ENCODE measurements at places on chromosomes 3 and 15.

GRCh38 chr3:50372349-50372748 lies 13.0 kb upstream of the TMEM115 start:
- DNase-seq = no peak

GRCh38 chr15:65888981-65889380 lies 19.7 kb downstream of the RAB11A start:
- DNase-seq = no peak

GRCh38 chr3:45064512-45065372 lies 38.6 kb downstream of the CLEC3B start:
- no peak for DNase-seq

DNA sequence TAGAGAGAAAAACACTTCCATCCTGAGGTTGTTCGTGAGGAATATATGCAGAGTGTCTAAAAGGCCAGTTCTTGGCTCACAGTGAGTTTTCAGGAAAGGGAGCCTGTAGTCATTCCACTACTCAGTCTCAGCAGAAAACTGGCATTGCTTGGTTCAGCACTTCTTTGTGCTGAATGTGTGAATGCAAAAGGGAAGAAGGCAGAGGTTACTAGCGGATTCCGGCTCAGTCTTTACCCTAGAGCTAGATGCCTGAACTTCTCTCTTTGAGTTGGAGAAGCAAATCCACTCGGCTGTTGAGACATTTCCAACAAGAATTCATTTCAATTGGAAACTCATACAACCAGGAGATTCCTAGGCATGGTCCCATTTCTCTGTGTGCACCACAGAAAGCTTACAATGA lies 23.1 kb upstream of the FRMD4B start:
- no peak for DNase-seq

DNA sequence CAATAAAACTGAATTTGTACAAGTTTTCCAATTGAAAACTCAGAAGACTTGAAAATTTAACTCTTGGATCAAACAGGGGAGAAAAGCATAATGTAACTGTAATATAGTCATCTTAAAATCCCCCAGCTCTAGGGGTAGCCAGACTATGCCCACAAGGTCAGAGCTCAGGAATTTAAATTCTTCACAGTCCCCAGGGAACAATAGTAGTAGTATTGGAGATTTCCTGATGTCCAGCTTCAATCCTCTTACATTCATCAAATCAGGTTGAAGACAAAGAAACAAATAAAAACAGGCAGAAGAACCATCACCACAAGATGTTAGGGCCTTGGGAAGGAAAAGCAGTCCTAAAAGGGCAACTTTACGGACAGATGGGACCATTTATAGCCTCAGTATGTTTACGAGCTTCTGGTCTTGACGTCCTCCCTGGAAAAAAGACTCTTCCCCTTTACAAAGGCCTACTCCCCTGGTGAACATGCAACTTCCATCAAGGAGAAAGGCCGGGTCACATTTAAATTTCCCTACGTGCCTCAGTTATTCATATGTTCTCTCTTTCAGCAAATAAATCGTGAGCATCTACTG lies 96.8 kb downstream of the PLCH1 start:
- no peak for DNase-seq

DNA sequence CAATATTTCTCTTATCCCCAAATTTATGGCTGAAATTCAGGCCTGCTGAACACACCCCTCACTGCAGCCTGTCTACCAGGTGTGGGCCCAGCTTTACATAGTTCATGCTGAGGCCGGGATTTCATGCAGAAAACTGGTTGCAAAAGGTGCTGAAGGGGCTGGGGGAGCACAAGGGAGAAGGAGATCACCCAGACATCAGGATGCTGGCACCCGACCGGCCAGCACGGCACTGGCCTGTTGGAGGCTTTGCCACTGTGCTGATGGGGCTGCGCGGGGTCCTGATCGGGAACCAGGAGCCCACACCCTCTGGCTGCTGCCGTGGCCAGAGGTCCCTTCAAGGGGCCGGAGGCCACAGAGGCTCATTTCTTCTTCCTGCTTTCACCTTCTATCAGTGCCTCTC lies 177.9 kb upstream of the C2CD4B start:
- no peak for DNase-seq

DNA sequence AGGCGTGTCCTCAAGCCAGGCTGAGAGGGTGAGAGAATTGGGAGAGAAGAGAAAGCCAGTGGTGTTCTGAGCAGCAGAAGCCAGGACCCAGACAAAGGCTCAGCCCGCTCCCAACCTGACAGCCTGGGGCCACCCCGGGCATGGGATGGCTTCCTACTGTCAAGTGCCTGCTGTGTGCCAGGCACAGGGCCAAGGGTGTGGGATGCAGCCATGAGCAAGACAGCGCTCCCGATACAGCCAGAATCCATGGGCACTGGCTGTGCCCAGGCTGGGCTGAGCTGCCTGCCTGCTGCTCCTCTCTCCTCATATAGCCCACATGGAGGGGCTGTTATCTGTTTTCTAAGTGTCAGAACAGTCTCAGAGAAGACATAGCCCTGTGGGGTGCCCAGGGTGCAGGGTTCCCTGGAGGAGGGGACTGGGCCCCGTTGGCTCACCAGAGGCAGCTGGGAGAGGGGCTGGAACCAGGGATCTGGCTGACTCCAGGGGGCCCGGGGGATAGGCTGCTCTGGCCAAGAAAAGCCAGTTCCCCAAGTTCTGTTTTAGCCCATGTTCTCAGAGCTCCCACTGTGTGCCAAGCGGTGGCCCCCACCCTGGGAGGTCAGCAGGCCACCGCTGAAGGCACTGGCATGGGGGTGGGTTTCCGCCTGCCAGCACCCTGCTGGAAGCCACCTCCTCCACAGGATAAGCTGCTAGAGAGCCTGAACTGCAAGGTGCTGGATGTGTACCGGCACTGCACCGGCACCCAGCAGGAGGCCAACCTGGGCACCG lies 39.0 kb downstream of the CFAP100 start:
- no peak for DNase-seq

DNA sequence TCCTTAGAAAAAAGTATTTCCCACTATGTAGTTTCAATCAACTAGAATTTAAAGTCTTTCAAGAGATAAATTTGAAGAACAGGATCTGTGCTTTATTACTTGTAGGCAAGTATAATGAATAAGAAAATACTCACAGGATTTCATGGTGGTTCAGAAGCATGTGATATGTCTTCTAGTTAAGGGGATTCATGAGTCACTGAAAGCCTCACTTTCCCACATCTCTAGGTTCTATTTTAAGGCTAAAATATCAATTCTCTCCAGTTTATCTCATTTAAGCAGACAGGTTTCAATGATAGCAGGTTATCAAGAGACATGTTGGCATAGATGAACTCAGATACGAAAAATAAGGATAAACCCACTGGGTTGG lies 437.8 kb upstream of the BCHE start:
- no peak for DNase-seq

GRCh38 chr15:92162657-92163056 lies 231.0 kb upstream of the ST8SIA2 start:
- no peak for DNase-seq

DNA sequence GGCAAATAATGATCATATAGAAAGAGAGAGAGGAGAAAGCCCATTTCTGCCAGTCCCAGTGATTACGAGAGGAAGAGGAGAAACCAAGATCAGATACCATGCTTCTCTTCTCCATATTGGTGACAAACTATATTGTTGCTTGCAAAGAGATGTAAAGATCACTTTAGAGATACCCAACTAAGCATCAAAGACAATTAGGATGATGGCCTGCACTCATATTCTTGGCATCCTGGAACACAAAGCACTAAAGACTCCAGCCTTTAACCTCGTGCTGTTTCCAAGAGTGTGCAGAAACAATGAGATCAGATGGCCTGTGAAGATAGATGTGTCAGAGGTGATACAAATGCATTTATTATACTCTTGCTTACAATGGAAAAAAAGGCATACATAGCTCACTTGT lies 170.7 kb upstream of the TP63 start:
- no peak for DNase-seq

- no peak for DNase-seq
Observed at GRCh38 chr3:125498630-125499029, 21.4 kb downstream of the SNX4 start.

GRCh38 chr3:192824313-192824712 lies 93.3 kb downstream of the MB21D2 start:
- no peak for DNase-seq

DNA sequence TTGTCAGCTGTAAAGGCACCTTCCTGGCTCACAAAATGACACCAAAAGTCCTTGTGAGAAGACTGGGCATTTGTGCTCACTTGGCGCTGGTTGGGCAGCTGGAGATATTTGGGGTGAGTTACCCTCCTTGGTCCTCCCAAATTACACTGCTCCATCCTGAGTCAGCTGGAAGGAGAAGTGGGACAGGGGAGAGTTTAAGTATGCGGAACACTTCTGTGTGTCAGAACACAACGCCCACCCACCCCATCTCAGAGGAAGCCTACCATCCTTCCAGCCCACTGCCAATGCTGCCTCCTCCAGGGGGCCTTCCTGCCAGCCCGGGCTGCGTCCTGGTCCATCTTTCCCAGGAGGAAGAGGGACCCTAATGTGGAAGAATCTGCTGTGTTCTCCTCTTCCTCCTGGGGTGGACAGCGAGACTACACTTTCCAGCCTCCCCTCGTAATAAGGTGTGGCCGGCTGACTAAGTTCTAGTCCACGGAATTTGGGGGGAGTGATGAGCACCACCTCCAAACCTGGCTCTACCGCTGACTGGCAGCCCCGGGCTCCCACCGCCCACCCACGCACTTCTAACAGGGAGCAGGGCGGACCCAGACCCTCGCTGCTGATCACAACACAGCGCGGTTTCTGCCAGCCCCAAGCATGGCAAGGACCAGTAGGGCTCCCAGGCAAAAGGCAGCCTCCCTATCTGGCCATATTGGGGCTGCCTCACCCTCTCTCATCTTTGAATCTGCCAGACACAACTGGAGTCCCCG lies 265.0 kb downstream of the XXYLT1 start:
- no peak for DNase-seq

- DNase-seq = no peak
Observed at GRCh38 chr15:33639051-33639450, 328.3 kb downstream of the RYR3 start.

GRCh38 chr3:115226844-115227445 lies 79.9 kb upstream of the ZBTB20 start:
- DNase-seq = no peak

DNA sequence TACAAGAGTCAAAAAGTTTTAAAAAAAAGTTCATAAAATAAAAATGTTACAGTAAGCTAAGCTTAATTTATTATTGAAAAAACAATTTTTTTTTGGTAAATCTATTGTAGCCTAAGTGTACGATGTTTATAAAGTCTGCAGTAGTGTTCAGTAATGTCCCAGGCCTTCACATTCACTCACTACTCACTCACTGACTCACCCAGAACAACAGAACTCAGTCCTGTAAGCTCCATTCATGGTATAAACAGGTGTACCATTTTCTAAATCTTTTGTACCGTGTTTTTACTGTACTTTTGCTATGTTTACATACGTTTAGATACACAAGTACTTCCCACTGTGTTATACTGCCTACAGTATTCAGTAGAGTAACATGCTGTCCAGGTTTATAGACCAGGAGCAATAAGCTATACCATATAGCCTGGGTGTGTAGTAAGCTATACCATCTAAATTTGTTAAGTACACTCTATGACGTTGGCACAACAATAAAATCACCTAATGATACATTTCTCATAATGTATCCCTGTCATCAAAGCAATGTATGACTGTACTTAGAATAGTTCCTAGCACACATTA lies 41.2 kb upstream of the ZDHHC23 start:
- DNase-seq = no peak

DNA sequence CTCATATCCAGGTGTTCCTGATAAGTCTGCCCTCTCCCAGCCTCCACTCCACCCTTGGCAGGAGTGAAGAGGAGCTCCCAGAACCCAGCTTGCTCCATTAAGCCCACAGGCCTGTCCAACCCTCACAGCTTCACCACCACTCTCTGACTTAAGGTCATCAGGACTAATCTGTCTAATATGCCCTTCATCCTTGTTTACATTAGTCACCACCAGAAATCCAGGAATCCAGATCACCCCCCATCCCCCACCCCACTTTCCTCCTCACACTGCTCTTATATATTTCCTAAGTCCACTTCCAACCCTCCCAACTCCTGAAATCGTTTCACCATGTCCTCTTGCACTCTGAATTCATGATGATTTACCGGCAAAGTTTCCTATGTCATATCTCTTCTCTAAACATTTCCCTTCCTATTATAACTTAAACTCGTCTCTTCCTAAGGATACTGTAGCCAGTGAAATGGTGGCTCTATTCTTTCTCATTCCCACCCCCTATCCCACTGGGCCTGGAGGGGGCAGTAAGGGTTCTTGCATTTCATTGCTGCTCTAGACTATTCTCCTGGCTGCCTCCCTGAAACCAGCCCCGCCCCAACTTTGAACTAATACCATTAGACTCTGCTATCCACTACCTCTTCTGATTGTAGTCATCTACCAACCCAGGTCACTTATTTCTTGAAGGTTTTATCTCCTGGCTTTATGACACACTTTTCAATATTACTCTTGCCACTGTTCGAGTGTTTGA lies 43.4 kb downstream of the PPP2R3A start:
- DNase-seq = no peak

GRCh38 chr3:23659840-23660430 lies 145.8 kb upstream of the UBE2E1 start:
- DNase-seq = no peak

All from immature natural killer cell (primary cell).